Stimulated activated CD8-positive, alpha-beta memory T cell treated with anti-CD3 and anti-CD28 coated beads, Interleukin-4, amount 100 ng/mL, for 1 hour (primary cell): ENCODE measurements at places on chromosomes 13 and 19.

DNA sequence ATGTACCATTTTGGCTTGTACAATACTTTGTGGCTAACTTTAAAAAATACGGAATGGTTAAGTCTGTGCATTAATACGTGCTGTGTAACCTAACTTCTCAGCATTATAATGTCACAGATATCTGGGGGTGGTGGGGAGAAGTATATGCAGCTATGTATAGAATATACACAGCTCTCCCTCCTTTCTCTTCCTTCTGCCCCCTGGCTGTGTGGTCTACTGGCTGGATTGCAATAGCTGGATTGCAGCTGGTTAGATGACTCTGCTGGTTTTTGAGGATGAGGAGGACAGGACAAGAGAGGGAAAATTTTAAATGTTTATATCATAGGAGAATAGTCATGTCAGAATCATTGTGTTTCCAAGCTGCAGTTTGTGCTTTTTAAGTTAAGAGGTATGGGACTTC lies 9.7 kb downstream of the RNASEH2B start:
- no peak for DNase-seq

GRCh38 chr13:60925686-60926085 lies 490.0 kb downstream of the PCDH20 start:
- DNase-seq = no peak

- no peak for DNase-seq
Measured at GRCh38 chr19:23887642-23888041, 27.0 kb upstream of the ZNF726 start.

DNA sequence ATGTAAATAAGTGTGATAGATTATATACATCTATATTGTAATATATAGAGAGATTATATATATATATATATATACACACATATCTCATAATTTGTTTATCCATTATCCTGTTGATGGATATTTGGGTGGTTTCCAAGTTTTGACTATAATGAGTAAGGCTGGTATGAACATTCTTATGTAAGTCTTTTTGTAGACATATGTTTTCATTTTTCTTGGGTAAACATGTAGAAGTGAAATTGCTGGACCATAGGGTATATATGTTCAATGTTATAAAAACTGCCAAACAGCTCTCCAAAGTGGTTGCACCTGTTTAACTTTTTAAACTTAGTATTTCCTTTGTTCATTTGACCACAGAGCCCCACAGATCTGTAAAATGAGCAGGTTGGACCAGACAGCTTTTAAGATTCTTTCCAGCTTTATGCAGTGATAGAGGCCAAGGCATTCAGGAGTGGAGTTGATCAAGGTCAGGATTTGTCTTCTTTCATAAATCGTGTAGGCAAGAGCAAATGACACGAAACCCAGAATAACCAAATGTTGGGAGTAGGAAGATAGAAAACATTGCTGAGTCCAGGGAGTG lies 21.7 kb upstream of the KATNAL1 start:
- DNase-seq = no peak

- no peak for DNase-seq
Measured at GRCh38 chr13:98480915-98481877, 95.7 kb downstream of the STK24 start.

DNA sequence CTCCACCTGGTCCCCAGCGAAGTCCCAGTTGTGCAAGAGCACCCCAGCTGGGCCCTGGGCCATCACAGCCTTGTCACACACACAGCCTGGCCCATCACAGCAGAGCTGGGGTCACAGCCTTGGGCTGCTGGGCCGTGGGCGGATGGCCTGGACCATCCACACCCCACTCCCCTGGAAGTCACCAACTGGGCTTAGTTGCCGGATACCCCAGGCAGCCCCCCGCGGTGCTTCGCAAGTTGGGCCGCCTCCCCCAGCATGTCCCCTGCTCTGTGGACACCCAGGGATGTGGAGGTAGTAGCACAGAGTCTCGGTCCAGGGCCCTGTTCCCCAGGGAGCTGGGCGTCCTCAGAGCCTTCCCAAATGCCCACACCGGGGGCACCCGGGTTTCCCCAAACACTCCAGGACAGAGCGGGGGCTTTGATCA lies 4.5 kb upstream of the ZNF554 start:
- no peak for DNase-seq

- no peak for DNase-seq
Measured at GRCh38 chr13:110759710-110760109, 46.2 kb downstream of the ING1 start.

GRCh38 chr19:47028195-47028601 lies 8.6 kb downstream of the NPAS1 start:
- no peak for DNase-seq

- DNase-seq = no peak
Measured at GRCh38 chr13:51311957-51312520, 27.5 kb upstream of the SERPINE3 start.

GRCh38 chr13:24272452-24273161 lies 36.8 kb upstream of the C1QTNF9 start:
- no peak for DNase-seq

- DNase-seq = no peak
Measured at GRCh38 chr13:106961216-106961615, 393.3 kb upstream of the ARGLU1 start.

DNA sequence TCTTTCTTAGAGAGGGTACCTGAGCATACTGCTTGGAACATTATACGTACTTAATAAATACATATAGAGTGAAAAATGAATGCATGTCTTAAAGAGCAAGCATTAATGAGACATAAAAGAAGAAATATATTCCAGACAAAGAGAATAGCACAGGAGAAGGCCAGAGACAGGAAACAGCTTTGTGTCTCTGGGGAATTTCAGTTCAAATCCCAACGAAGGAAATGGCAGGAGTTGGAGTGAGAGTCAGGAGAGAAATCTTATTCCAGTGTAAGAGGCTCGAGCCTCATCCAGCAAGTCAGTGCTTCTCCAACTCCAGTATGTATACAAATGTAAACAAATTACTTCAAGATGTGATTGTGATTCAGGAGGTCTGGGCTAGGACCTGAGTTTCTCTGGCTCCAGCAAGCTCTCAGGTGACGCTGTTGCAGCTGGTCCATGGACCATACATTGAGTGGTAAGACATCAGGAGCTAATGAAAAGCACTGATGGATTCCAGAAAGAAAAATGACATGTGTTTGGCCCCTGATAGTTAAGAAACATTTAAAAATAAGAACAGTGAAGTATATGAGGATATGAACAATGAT lies 108.2 kb downstream of the RAP2A start:
- DNase-seq = no peak

- no peak for DNase-seq
Measured at GRCh38 chr13:95676105-95676761, 706 bp upstream of the DNAJC3 start.

DNA sequence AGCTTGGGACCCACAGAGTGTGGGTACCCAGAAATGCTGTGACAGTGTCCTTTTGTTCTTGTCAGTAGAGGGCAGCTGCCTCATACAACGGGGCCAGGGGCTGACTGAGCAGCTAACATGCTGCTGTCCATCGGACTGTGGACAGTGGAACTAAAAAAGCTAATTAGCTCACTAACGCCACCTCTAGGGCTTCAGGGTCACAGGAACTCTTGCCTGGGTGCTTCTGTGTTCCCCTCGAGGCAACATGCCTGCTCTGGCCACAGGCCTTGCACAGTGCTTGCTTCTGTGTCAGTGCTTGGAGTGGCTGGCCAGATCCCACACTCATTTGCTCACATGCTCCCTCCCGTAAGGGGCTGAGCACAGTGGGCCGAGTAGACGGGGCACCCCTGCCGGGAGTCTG lies 377.0 kb downstream of the OLFM4 start:
- no peak for DNase-seq

GRCh38 chr19:10744801-10745293 lies 27.0 kb downstream of the DNM2 start:
- no peak for DNase-seq

DNA sequence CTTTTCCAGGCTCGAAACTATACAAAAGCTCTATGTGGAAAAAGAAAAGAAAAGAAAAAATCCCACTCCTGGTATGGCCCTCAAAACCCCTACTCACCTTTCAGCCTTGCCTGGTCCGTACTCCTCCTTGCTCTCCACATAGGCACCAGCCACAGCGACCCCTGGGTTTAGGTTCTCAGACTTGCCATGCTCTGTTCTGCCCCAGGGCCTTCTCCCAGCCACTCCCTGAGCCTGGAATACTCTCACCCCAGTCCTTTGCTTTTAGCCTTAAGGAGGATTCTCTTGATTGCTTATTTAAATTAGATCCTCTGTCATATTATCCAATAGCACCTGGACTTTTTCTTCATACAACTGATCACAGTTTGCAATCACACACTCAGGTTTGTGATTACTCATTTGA lies 522.5 kb downstream of the DIAPH3 start:
- no peak for DNase-seq

GRCh38 chr13:35965226-35965927 lies 165.8 kb downstream of the DCLK1 start:
- DNase-seq = no peak

GRCh38 chr19:38389101-38389925 lies 816 bp downstream of the SPRED3 start:
- no peak for DNase-seq

DNA sequence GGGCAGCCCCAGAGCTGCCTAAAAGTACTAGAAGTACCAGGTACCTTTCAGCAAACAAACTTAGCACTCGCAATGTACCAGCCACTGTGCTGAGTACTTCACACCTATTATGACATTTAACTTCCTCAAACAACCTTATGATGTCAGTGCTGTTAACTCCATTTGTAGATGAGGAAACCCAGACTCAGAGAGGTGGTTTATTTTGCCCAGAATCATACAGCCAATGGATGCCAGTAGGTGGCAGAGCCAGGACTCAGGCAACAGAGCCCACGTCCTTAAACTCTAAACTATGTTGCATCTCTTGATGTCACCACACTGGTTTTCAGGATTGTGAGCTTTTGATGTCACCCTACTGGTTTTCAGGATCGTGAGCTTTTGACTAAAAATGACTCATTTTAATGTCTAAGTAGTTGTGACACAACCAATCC lies 78.9 kb downstream of the FLT1 start:
- no peak for DNase-seq

DNA sequence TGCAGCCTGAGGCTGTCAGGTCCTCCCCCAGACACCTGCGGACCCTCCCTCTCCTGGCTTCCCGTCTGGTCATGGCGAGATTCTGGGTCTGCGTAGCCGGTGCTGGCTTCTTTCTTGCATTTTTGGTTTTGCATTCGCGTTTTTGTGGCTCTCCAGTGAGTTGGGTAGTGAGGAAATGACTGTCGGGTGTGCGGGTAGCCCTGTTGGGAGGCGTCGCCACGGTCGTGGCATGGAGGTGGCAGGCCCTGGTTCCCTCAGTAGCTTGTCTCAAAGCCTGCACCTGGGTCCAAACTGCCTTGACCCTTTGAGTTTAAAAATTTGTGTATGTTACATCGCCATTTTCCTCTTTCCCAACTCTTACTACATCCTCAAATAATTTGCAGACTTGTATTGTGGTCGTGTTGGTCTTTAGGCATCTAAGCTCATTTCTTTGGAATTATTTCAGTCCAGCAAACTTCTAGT lies 344 bp downstream of the NHLRC3 start:
- DNase-seq = no peak

- no peak for DNase-seq
Measured at GRCh38 chr13:107865643-107866031, 349.7 kb downstream of the LIG4 start.

DNA sequence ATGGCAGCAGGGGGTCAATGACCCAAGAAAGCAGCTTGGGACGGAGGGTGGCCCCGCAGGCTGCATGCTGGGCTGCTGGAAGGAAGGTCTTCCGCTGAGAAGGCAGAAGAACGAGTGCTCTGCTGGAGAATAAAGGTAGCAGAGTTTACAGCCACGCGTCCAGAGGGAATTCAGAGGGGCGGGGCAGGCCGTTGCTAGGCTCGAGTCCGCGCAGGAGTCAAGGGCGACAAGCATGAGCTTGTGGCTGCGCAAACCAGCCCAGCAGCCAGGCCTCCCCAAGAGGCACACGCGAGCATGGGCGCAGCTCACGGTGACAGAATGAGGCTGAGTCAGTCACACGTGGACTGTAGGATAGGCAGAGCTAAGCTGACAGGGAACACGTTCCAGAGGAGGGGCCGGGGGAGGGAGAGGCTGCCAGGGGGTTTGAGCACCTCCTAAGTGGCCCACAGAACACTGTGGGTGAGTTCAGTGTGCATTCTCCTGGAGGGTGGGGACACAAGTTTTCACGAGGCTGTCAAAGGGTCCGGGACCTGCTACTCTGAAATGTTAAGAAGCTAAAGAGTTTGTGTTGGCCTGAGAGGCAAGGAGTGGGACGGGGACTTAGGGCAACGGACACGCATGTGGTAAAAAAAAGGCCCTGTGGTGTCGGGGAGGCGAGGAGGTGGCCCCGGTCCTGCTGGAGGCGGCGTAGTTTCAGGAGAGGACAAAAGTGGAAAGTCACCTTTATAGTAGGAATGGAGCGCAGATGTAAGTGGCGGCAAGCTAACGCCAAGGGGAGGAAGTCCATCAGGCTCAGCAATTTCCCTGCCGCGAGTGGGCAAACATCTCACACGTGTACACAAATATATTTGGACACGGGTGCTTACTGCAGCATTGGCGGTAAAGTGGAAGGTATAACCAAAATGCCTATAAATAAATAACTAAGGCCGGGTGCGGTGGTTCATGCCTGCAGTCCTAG lies 17.7 kb downstream of the RFX2 start:
- no peak for DNase-seq

- DNase-seq = no peak
Measured at GRCh38 chr19:15863272-15863671, 34.6 kb downstream of the CYP4F2 start.

DNA sequence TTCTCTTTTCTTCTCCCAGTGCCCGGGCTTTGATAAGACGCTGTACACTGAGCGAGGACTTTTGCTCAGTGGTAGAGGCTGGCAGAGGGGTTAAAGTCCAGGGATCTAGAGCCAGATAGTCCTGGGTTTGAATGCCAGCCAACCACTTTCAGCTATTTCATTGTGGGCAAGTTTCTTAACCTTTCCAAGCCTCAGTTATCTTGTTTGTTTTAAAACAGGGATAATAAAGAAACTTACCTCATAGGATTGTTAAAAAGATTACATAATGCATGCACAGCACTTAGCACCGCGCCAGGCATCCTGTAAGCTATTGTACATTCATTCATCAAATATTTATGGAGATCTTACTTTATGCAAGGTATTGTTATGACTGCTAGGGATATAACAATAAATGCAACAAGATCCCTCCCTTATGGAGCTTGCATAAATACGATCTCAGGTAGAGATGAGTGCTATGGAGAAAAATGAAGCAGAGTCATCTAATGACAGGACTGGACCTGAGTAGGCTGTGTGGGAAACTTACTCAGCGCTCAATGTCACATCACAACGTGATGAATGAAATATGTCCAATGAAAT lies 70.8 kb downstream of the LNX2 start:
- no peak for DNase-seq

- DNase-seq = no peak
Measured at GRCh38 chr19:54473071-54473891, at the start of gene CDC42EP5. Gene CDC42EP5, minus strand, starts transcription at chr19:54473296. Its CDS starts 7,749 bp downstream, at chr19:54465547.

- DNase-seq = no peak
Measured at GRCh38 chr13:89267734-89268133, 1596.6 kb downstream of the SLITRK5 start.

DNA sequence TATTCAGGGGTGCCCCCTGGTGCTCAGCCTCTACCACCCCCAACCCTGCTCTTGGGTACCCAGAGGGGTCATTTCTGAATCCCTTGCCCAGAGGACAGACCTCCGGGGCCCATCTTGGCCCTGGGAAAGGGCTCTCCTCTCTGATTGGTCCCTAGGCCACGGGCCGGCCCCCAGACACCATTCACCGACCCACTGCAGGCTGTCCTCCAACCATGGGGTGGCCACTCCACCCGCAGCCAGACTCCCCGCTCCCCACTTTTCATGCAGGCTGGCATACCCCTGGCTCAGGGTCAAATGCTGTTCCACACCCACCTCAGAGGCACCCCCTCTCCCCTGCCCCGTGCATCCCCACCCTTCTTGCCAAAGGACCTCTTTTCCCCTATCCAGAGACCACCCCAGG lies 14.8 kb downstream of the SMIM24 start:
- DNase-seq = no peak
